ENCODE measurements at places on chromosomes 5 and 9.
A peak's percentile ranks its signal among the peaks of the same experiment; 100 is the strongest.

- DNase-seq: no peak
Measured at GRCh38 chr5:169651526-169651925, 14.5 kb downstream of the DOCK2 start.

DNA sequence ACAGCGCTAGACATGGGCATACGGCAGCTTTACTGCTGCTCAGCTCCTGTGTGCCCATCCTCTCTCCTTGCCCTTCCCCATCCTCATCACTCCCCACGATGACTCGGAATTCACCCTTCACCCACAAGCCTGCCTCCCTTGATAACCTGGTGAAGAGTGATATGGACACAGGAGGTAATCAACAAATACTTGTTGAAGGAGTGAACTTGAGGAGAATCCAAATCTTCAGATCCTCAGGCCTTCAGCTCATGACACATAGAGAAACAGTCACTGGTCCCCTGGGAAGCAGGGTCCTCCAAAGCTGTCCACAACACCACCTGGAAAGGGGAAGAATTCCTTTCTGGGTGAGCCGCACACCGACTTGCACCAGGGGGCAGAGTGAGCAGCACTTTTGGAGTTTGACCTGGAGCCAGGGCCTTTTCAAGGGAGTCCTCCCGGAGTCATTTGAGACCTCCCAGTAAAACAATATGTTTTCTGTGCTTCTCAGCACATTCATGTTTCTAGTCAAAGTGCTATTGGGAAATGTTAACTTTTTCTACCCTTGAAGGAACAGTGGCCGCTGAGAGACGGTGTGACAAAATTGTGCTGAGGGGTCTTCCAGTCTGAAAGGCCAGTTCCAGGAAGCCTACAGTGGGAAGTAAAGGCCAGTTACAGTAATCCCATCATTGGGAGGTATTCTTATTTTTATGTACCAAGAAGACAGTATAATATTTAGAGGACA, 332.3 kb downstream of the CWC27 start:
- DNase-seq: no peak

DNA sequence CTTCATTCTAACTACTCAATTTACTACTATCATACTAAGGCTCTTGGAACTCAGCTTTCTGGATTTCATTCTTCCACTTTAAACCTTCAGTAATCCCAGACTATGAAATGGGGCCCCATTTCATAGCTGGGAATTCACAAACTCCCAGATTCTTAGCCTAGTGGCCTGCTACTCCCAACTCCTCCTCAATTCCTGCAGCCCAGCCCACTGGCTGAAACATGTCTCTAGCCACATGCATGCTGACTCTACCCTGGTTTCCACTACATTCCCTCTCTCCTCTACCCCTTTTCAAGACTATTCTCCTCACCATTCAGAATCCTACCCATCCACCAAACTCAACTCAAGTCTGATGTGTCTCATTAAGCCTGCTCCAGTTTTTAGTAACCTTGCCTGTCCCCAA, 370.6 kb downstream of the BNC2 start:
- DNase-seq: no peak

DNA sequence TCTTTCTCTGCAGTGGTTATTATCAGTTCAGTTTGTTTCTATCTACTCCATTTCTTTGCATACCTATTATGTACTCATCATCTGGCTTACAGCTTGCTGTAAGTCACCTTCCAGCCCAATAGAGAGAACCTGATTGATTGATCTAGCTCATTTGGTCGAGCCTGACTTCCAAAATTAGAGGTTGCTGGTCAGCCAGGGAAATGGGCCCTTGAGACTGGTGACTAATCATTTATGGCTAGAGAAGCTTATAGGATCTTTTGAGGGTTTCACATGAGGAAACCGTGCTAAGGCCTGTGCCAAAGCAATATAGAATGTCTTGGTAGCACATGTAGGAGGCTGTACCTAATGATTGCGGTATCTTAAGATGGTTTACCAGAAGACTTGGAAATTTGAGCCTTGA, 5.8 kb downstream of the SREK1 start:
- DNase-seq: no peak

DNA sequence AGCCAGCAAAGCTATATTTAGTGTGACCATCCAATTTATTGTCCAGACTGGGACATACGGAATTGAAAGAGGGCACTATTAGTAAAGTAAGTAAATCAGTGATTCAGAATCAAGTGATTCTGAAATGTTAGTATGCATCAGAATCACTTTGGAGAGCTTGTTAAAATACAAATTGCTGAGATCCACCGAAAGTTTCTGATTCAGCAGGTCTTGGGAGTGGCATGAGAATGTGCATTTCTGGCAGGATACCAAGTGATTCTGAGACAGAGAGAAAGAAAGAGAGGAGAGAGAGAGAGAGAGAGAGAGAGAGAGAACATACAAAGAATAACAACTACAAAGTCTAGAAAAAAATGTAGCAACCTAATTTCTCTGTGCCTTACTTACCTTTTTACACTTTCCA, 65.4 kb upstream of the ASTN2 start:
- DNase-seq: no peak

DNA sequence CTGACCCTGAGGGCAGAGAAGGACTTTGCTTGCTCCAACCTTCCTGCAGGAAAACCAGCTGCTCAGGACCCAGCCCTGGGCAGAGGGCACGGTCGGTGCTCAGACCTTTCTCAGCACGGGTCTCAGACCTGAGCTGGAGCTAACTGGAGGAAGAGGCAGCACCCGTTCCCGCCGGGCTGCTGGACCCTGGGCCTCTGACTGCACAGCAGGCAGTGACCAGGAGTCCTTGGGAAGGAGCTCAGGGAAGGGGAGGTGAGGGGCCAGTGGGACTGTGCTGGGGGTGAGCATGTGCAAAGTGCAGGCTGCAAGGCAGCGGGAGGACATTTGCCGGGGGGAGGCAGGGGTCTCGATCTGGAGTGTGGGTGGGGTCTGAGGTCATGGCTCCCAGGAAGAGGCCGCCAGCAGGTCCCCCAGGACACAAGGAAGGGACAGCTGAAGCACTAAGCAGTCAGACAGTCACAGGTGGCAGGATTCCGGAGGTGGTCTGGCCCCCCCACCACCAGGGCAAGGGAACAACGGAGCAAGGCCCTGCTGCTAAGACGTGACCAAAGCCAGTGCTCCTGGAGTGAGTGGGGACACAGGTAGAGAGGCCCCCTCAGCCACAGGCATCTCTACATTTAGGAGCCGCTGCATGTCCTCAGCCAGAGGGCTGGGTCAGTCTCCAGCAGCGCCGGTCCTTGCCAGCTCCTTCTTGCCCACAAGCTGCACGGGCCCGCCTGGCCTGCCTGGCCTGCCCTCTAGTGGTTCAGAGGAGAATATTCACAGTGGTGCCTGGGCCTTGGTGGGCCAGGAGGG, 4.8 kb upstream of the DPM2 start:
- peak; percentile 40 for DNase-seq

All from CD4-positive, alpha-beta T cell treated with Interleukin-6 at 100 ng/mL for 8 hours (primary cell).